Gastrocnemius medialis (tissue), 4 donors: ENCODE measurements at places on chromosomes 13 and 19. TPM values are rescaled to one million over a fixed set of nuclear protein-coding genes. Genes with fewer than 3 reads are reported as not detected.

Gene ATP8B3
- total RNA-seq: not detected

Gene MEIOSIN
- not detected for total RNA-seq

Gene PAF1
- total RNA-seq: 48.1 TPM

- H3K4me1 ChIP-seq: peaks cover 5% of the 10 kb centered on the region
- H3K27me3 ChIP-seq: peaks cover 35% of the 10 kb centered on the region
- H3K4me3 ChIP-seq: no peak overlapping the region
- no peaks in the 10 kb centered on the region for H3K36me3 ChIP-seq
- no peak for DNase-seq
- no peak overlapping the region for H3K27ac ChIP-seq
These were observed 1.5 kb downstream of the UNC13A start for GRCh38 chr19:17686592-17687024.

GRCh38 chr19:19399733-19400433, 5.6 kb upstream of the GATAD2A start:
- no peak overlapping the region for H3K4me3 ChIP-seq
- H3K27ac ChIP-seq: no peak overlapping the region
- no peaks in the 10 kb centered on the region for H3K27me3 ChIP-seq
